ENCODE measurements at places on chromosomes 13 and 19. TPM values are rescaled to one million over a fixed set of nuclear protein-coding genes. Genes with fewer than 3 reads are reported as not detected.

DNA sequence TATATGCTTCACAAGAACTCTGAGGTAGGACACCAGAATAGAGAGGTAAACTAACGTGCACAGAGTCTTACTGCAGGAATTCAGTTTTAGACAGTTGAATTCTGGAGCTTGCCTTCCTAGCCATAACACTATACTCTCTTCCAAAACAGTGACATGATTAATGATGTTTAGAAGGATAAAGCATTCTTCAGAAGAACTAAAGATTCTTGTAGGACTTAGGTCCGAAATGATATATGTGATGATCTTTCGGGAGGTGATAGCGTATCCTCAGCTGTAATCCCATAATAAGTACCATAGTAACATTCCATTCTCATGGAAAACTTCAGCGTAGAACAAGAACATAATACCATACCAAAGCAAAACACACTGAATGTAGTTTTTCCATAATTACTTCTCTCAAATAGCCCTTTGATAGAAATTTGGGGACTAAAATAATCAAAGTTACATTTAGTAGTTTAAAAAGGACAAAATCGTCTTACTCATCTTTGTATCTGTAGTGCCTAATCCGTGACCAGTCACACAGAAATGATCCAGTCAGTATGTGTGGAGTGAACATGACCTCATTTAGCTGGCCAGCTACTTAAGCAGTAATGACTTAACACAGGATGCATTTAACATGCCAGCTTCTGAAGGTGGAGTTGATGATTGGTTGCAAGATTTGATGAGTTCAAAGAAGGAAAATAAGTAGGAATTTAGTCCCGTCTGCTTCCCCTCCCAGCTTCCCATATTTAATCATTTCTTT lies 38.4 kb downstream of the PIBF1 start:
- H3K27ac ChIP-seq: no peak overlapping the region
- H3K36me3 ChIP-seq: no peaks in the 10 kb centered on the region
- H3K4me3 ChIP-seq: no peak overlapping the region
- no peak for DNase-seq

DNA sequence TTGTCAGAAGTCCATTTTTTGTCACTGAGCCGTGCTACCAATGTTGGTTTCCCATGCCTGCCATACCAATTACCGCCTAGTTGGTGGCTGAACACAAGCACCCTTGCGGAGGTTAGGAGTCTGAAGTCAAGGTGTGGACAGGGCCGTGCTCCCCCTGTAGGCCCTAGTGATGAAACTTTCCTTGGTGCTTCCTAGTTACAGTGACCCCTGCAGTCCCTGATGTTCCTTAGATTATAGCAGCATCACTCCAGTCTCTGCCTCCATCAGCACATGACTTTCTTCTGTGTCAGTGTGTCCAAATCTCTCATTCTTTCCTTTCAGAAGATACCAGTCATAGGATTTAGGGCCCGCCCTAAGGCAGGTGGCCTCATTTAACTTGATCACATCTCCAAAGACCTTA lies 99.0 kb downstream of the MYO16 start:
- no peak overlapping the region for H3K4me3 ChIP-seq
- no peak overlapping the region for H3K27ac ChIP-seq
- H3K27me3 ChIP-seq: no peaks in the 10 kb centered on the region
- no peaks in the 10 kb centered on the region for H3K4me1 ChIP-seq

SPRED3 gene
- 0.80 TPM for polyA plus RNA-seq

PDX1 gene
- polyA plus RNA-seq: 15.7 TPM
